ENCODE measurements at places on chromosomes 3 and 15.

DNA sequence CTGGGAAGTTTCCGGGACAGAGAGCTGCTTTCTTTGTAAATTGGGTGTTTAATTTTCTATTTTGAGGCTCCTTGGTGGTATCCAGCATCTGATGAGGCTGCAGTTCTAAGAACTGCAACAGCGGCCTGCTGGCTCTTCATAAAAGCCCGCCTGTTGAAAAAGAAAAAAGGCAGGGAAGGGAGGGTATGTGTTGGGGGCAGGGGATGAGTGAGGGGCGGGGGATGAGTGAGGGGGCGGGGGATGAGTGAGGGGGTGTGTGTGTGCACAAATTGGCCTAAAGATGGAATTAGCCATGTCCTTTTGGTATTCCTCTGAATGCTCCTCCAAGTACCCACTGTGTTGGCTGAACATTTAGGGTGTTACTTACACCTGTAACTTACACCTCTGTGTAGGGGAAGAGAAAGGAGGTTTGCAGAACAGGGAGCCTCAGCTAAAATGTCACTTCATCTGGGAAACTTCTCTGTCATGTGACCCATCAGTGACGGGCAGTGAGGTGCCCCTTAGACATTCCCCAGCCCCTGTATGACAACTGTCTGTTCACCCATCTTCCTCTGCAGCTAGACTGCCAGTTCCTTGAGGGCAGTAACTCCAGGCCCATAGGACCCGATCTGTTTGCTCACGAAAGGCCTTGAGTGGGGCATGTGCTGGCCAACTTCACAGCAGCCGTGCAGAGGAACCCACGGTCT, 57.6 kb downstream of the LRIG1 start:
- DNase-seq = no peak

GRCh38 chr3:186476044-186476468, 68.1 kb downstream of the CRYGS start:
- DNase-seq = no peak

GRCh38 chr3:123568034-123568433, 16.8 kb downstream of the HACD2 start:
- DNase-seq = no peak

GRCh38 chr15:57640930-57641682, 49.4 kb downstream of the MYZAP start:
- no peak for DNase-seq

- DNase-seq = no peak
Measured at GRCh38 chr15:48888191-48888590, 10.3 kb downstream of the EID1 start.

GRCh38 chr3:121995161-121996137, 26.6 kb downstream of the ILDR1 start:
- DNase-seq = peak; percentile 80

GRCh38 chr3:157632075-157632474, 128.9 kb upstream of the VEPH1 start:
- no peak for DNase-seq

All from inflammatory macrophage (primary cell).